ENCODE measurements at places on chromosomes 11 and 22.

GRCh38 chr11:37407461-37407860 is 809.4 kb upstream of the RAG2 start:
- no peak for DNase-seq

DNA sequence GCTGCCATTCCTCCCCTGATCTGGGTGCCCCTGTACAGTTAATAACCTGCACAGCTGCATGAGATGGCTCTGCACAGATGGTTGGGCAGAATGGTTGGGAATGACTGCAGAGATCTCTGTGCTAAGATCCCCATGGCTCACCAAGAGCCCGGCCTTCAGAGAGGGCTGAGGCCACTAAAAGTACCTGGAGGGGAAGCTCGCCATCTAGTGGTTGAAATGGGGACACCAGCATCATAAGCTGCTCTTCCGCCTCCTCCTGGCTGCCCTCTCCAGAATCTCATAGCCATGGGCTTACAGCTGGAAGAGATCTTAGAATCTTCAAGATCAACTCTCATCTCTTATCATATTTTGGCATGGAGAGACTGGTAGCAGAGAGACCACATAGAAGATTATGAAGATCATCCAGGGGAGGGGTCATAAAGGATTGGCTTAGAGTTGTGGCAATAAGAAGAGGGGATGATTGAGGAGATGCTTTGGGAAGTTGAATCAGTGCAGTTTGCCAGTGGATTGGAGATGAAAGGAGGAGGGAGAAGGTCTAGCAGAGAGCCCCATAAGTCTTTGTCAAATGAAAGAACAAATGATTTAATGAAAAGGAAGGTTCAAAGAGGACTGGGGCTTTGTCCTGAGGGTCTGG is 22.0 kb upstream of the TLCD5 start:
- peak; percentile 40 for DNase-seq

DNA sequence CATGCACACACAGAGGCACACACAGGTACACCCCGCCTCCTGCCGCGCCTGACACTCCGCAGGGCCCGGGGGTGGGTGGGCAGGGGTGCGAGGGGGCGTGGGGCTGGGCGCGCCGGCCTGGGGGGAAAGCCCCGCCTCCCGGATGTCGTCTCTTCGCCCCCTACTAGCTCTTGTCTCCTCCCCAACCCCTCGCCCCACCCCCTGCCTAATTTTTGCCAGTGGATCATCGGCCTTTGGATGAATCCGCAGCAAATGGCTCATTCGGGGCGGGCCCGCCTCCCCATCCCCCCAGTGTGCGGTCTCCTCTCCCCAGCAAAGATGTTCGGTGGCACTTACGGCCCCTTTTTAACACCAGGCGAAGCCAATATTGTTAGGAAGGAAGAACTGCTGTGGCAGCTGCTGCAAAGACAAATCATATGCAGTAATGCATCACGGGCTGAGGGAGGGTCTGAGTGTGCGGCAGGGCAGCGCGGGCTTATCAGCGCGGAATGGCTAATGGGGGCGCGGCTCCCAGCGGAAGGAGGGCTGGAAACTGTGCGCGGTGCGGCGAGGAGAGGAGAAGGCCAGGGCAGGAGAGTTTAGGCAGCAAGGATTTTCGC is 13.4 kb upstream of the NECTIN1 start:
- DNase-seq: no peak

- DNase-seq: no peak
Measured at GRCh38 chr22:33038836-33039235, 19.3 kb downstream of the SYN3 start.

GRCh38 chr11:106022795-106023275 is 795 bp upstream of the MSANTD4 start:
- DNase-seq: no peak

- DNase-seq: no peak
Measured at GRCh38 chr11:125401235-125401634, 94.8 kb downstream of the FEZ1 start.
